ENCODE measurements at places on chromosomes 7 and 10. TPM values are rescaled to one million over a fixed set of nuclear protein-coding genes. Genes with fewer than 3 reads are reported as not detected.

GRCh38 chr7:154412105-154412504, 359.9 kb downstream of the DPP6 start:
- no peak for DNase-seq

SPDYE5 gene
- not detected for total RNA-seq

NPC1L1 gene
- not detected for total RNA-seq

DNA sequence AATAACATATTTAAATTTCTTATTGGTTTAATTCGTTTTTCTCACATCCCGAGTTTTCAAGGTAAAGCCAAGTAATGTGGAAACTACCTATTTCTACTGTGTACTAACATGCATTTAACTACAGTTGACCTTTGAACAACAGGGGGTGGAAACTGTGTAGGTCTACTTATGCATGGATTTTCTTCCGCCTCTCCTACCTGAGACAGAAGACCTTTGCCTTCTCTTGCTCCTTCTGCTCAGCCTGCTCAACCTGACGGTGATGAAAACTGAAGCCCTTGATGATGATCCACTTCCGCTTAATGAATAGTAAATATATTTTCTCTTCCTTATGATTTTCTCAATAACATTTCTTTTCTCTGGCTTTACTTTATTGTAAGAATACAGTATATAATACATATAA, 18.5 kb downstream of the MEOX2 start:
- DNase-seq = no peak

All from activated T-helper 2 cell treated with anti-CD3 and anti-CD28 coated beads, Interferon-gamma antibody, Interleukin-2, Interleukin-4, amounts not matched to agents 10 μg/mL and 5 μg/mL and 100 μg/mL, durations not matched to agents 14 hours and 24 hours and 36 hours (primary cell).